ENCODE measurements at places on chromosomes 13 and 19.

- H3K27me3 ChIP-seq, result peaks cover 78% of the 10 kb centered on the region
- H3K4me3 ChIP-seq, result no peak overlapping the region
- no peak overlapping the region for H3K27ac ChIP-seq
- H3K36me3 ChIP-seq, result no peaks in the 10 kb centered on the region
- peaks cover 6% of the 10 kb centered on the region for H3K4me1 ChIP-seq
Measured at GRCh38 chr13:97226788-97227627, 4.9 kb downstream of the MBNL2 start.

- H3K27me3 ChIP-seq, result no peaks in the 10 kb centered on the region
- no peak overlapping the region for H3K4me3 ChIP-seq
- no peak for DNase-seq
- no peak overlapping the region for H3K27ac ChIP-seq
- H3K36me3 ChIP-seq, result no peaks in the 10 kb centered on the region
- H3K4me1 ChIP-seq, result no peaks in the 10 kb centered on the region
Measured at GRCh38 chr13:113415032-113415431, 38.3 kb downstream of the ADPRHL1 start.

- H3K4me3 ChIP-seq, result no peak overlapping the region
- no peak overlapping the region for H3K27ac ChIP-seq
- no peaks in the 10 kb centered on the region for H3K36me3 ChIP-seq
- no peak for DNase-seq
- peaks cover 2% of the 10 kb centered on the region for H3K4me1 ChIP-seq
Measured at GRCh38 chr13:41700790-41701310, 243.5 kb downstream of the RGCC start.

GRCh38 chr19:29690842-29691241, 24.2 kb downstream of the C19orf12 start:
- no peak overlapping the region for H3K4me3 ChIP-seq
- no peaks in the 10 kb centered on the region for H3K36me3 ChIP-seq
- H3K27me3 ChIP-seq, result no peaks in the 10 kb centered on the region
- DNase-seq, result peak; percentile 58

GRCh38 chr19:48492925-48493717, 18.5 kb downstream of the LMTK3 start:
- H3K27ac ChIP-seq, result peak overlapping the region; percentile 80
- DNase-seq, result peak; percentile 95
- peaks cover 21% of the 10 kb centered on the region for H3K4me1 ChIP-seq
- H3K36me3 ChIP-seq, result no peaks in the 10 kb centered on the region
- H3K27me3 ChIP-seq, result no peaks in the 10 kb centered on the region
- peak overlapping the region; percentile 73 for H3K4me3 ChIP-seq

DNA sequence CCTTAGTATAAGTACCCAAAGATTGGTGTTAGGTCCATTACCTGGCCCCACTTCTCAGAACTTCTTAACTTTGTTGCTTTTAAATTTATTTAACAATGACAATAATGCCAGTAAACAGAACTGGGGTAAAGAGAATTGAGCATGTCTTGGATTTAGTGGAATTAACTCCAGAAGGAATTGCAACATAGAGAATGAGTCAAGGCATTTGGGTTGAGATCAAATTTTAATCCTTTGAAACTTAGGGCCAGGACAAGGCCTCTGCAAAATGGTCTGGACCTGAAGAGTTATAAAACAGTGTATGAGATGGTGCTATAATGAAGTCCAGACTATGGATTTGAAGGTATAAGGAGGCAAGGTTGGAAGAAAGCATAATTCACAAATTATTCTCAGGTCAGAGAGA, 1030.4 kb downstream of the SLITRK5 start:
- H3K4me3 ChIP-seq, result no peak overlapping the region
- no peak overlapping the region for H3K27ac ChIP-seq
- no peak for DNase-seq
- H3K27me3 ChIP-seq, result no peaks in the 10 kb centered on the region
- no peaks in the 10 kb centered on the region for H3K36me3 ChIP-seq

- 0 out of 2 replicates have a peak, but pooled peaks cover 3% of the 10 kb centered on the region for H3K4me1 ChIP-seq
- no peak overlapping the region for H3K4me3 ChIP-seq
- H3K36me3 ChIP-seq, result no peaks in the 10 kb centered on the region
- DNase-seq, result no peak
- no peak overlapping the region for H3K27ac ChIP-seq
Measured at GRCh38 chr13:26500618-26501320, 56.7 kb upstream of the WASF3 start.

GRCh38 chr13:75566658-75567057, 17.1 kb downstream of the UCHL3 start:
- DNase-seq, result no peak
- no peaks in the 10 kb centered on the region for H3K4me1 ChIP-seq
- H3K27ac ChIP-seq, result no peak overlapping the region
- H3K27me3 ChIP-seq, result no peaks in the 10 kb centered on the region
- H3K36me3 ChIP-seq, result no peaks in the 10 kb centered on the region
- no peak overlapping the region for H3K4me3 ChIP-seq

GRCh38 chr19:14063105-14063504, 1.2 kb upstream of the PALM3 start:
- H3K36me3 ChIP-seq, result no peaks in the 10 kb centered on the region
- H3K4me3 ChIP-seq, result no peak overlapping the region
- peaks cover 5% of the 10 kb centered on the region for H3K27me3 ChIP-seq
- DNase-seq, result no peak
- H3K4me1 ChIP-seq, result peaks cover 5% of the 10 kb centered on the region
- no peak overlapping the region for H3K27ac ChIP-seq

DNA sequence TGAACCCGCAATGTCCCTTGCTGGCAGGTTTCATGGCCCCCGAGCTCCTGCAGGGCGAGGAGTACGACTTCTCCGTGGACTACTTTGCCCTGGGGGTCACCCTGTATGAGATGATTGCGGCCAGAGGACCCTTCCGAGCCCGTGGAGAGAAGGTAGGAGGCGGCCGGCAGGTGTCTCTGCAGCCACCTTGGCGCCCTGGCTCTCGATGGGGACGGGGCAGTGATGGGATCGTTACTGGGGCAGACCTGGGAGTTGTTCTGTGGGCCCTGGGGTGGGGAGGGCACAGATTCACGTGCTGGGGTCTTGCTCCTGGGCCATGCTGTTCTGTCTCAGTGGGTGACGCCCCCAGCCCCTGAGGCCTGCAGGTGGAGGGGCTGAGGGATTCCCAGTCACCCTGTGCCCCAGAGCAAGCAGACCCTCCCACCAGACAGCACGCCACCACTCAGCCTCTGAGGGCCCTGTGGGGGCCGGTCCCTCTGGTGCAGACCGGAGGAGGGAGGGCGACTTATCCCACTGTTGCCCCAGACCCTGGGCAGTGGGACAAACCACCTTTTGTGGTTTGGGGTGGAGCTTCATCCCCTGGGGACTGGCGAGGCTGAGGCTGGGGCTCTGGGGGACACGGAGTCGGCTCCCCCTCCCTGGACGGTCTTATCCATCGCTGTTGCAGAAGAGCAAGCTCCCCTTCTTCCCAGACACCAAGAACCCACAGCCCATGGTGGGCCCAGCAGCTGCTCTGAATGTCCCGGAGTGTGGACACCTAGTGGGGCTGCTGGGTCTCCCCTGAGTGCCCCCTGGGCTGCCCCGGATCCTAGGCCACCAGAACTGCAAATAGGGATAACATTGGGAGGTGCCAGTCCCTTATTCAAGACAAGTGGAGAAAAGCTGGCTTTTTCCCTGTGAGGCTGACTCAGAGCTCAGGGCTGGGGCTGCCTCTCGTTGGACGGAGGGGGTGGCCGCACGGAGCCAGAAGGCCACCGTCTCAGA, 27.5 kb upstream of the TMEM255B start:
- H3K4me1 ChIP-seq, result no peaks in the 10 kb centered on the region
- no peak for DNase-seq
- H3K4me3 ChIP-seq, result no peak overlapping the region
- no peaks in the 10 kb centered on the region for H3K36me3 ChIP-seq

- H3K27me3 ChIP-seq, result no peaks in the 10 kb centered on the region
- peaks cover 3% of the 10 kb centered on the region for H3K4me1 ChIP-seq
- no peak for DNase-seq
- peak overlapping the region; percentile 71 for H3K4me3 ChIP-seq
Measured at GRCh38 chr19:39832341-39833083, 1.4 kb downstream of the DYRK1B start.

GRCh38 chr19:51466723-51467122, 8.5 kb upstream of the SIGLEC8 start:
- no peaks in the 10 kb centered on the region for H3K4me1 ChIP-seq
- no peaks in the 10 kb centered on the region for H3K27me3 ChIP-seq
- no peaks in the 10 kb centered on the region for H3K36me3 ChIP-seq
- no peak for DNase-seq

GRCh38 chr19:17767559-17767958, 16.3 kb downstream of the FCHO1 start:
- H3K36me3 ChIP-seq, result no peaks in the 10 kb centered on the region
- no peak overlapping the region for H3K27ac ChIP-seq
- DNase-seq, result no peak
- no peaks in the 10 kb centered on the region for H3K27me3 ChIP-seq
- H3K4me3 ChIP-seq, result no peak overlapping the region

DNA sequence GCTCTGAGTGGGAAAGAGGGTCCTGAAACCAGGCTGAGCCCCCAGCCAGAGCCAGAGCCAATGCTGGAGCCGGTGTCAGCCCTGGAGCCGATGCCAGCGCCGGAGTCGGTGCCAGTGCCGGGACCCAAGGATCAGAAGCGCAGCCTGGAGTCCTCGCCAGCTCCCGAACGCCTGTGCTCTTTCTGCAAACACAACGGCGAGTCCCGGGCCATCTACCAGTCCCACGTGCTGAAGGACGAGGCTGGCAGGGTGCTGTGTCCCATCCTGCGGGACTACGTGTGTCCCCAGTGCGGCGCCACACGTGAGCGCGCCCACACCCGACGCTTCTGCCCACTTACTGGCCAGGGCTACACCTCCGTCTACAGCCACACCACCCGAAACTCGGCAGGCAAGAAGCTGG, 369 bp downstream of the NANOS3 start:
- no peaks in the 10 kb centered on the region for H3K36me3 ChIP-seq
- H3K4me3 ChIP-seq, result no peak overlapping the region
- no peak for DNase-seq
- peaks cover 19% of the 10 kb centered on the region for H3K4me1 ChIP-seq
- H3K27ac ChIP-seq, result no peak overlapping the region

GRCh38 chr13:31022288-31022895, 89.9 kb downstream of the TEX26 start:
- DNase-seq, result no peak
- no peak overlapping the region for H3K27ac ChIP-seq
- H3K27me3 ChIP-seq, result no peaks in the 10 kb centered on the region
- H3K36me3 ChIP-seq, result no peaks in the 10 kb centered on the region
- H3K4me1 ChIP-seq, result no peaks in the 10 kb centered on the region

- no peaks in the 10 kb centered on the region for H3K4me1 ChIP-seq
- H3K4me3 ChIP-seq, result no peak overlapping the region
- no peaks in the 10 kb centered on the region for H3K36me3 ChIP-seq
- DNase-seq, result no peak
- no peaks in the 10 kb centered on the region for H3K27me3 ChIP-seq
Measured at GRCh38 chr13:48569104-48569666, 36.3 kb upstream of the RCBTB2 start.

DNA sequence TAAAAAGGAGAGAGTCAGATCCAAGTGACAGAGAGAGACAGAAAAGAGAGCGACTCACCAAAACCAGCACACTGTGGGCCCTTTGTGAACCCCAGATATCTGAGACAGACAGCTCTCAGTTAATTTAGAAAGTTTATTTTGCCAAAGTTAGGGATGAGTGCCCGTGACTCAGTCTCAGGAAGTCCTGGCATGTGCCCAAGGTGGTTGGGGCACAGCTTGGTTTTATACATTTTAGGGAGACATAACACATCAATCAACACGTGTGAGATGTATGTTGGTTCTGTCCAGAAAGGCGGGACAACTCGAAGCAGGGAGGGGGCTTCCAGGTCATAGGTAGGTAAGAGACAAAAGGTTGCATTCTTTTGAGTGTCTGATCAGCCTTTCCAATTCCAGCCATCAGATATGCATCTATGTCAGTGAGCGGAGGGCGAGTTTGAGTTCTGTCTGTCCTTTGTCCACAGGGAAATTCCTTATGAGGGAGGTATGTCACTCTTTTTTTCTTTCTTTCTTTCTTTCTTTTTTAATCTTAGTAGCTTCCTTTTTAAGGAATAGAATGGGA, 37.2 kb upstream of the ATP11A start:
- H3K27me3 ChIP-seq, result no peaks in the 10 kb centered on the region
- H3K27ac ChIP-seq, result no peak overlapping the region
- H3K36me3 ChIP-seq, result no peaks in the 10 kb centered on the region

GRCh38 chr13:44268980-44269379, 104.6 kb upstream of the SERP2 start:
- no peak for DNase-seq
- H3K36me3 ChIP-seq, result no peaks in the 10 kb centered on the region
- no peak overlapping the region for H3K4me3 ChIP-seq
- no peaks in the 10 kb centered on the region for H3K27me3 ChIP-seq
- H3K27ac ChIP-seq, result no peak overlapping the region

DNA sequence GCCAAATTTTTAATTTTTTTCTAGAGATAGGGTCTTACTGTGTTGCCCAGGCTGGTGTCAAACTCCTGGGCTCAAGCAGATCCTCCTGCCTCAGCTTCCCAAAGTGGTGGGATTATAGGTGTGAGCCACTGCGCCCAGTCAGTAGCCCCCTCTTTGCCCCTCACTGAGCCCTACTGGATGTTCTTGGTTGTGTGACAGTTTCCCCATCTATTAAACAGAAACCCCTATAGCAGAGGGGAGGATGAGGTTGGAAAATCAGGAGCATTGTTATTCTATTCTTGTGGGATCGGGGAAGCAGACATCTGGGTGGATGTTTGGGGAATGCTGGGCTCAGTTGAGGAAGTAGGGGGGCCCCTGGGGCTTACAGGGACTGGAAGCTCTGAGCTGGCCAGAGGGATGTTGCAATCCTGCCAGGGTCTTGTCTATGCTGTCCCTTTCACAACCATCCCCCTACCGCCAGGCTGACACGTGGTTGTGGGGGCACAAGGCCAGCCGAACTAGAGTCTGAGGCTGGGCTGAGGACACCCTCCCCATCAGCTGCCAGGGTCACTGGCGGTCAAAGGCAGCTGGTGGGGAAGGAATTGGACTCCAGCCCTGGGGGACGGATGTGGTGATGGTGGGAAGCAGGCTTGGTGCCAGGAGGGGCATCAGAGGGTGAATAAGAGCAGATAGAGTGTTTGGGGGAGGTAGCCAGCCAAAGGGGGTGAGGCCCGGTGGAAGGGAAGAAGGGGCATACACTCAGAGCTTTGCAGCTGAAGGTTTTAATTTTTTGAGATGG, 10.9 kb downstream of the APOC1 start:
- no peak overlapping the region for H3K4me3 ChIP-seq
- no peaks in the 10 kb centered on the region for H3K4me1 ChIP-seq
- no peaks in the 10 kb centered on the region for H3K27me3 ChIP-seq
- H3K27ac ChIP-seq, result no peak overlapping the region
- no peaks in the 10 kb centered on the region for H3K36me3 ChIP-seq
- DNase-seq, result no peak

- no peak overlapping the region for H3K27ac ChIP-seq
- peak; percentile 51 for DNase-seq
- H3K27me3 ChIP-seq, result no peaks in the 10 kb centered on the region
- H3K4me3 ChIP-seq, result no peak overlapping the region
- H3K36me3 ChIP-seq, result no peaks in the 10 kb centered on the region
- peaks cover 7% of the 10 kb centered on the region for H3K4me1 ChIP-seq
Measured at GRCh38 chr19:28169168-28169887, 1043.6 kb downstream of the UQCRFS1 start.

GRCh38 chr13:99506634-99507033, 5.4 kb downstream of the TM9SF2 start:
- no peaks in the 10 kb centered on the region for H3K27me3 ChIP-seq
- DNase-seq, result no peak
- H3K4me3 ChIP-seq, result no peak overlapping the region
- H3K27ac ChIP-seq, result no peak overlapping the region
- no peaks in the 10 kb centered on the region for H3K36me3 ChIP-seq

All from H1 (cell line).